ENCODE measurements at places on chromosomes 5 and 9. TPM values are rescaled to one million over a fixed set of nuclear protein-coding genes. Genes with fewer than 3 reads are reported as not detected.

Gene PSMD5
- total RNA-seq: 27.3 TPM

Gene SV2C
- 0.08 TPM for total RNA-seq

Gene MRPL36
- total RNA-seq: 75.0 TPM

Gene ITK
- not detected for total RNA-seq

Gene DPYSL3
- 3.0 TPM for total RNA-seq

All from hair follicular keratinocyte (primary cell).